ENCODE measurements at places on chromosomes 3 and 15. TPM values are rescaled to one million over a fixed set of nuclear protein-coding genes. Genes with fewer than 3 reads are reported as not detected.

GOLGA8Q gene
- not detected for polyA plus RNA-seq

PEX11A gene
- polyA plus RNA-seq = 1.7 TPM

SLC27A2 gene
- polyA plus RNA-seq = 0.98 TPM

UBA7 gene
- 36.5 TPM for polyA plus RNA-seq

ATP13A5 gene
- polyA plus RNA-seq = not detected

BUB1B gene
- 72.2 TPM for polyA plus RNA-seq

CADPS gene
- not detected for polyA plus RNA-seq

Measured in GM12878 (cell line).